ENCODE measurements at places on chromosomes 12 and 14.
A peak's percentile ranks its signal among the peaks of the same experiment; 100 is the strongest.

DNA sequence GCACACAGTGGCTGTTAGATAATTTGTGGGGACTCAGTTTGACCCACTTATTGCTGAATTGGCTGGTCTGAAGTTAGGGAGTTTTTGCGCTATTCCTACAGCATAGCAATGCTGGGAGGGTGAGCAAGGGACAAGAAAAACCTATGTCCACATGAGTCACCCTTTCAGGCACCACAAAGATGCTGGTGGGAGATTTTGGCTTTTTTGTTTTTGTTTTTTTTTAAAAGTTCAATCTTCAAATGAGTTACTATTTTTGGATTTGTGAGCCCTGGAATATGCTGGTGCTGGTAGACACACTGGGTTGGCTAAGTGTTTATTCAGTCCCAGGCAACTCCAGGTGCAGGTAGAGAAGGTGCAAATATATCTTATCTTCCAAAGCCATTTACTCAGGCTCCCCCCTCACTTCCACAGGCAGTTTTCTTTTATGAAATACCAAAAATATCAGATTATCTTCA, 143.4 kb downstream of the BTG1 start:
- no peak for DNase-seq

GRCh38 chr14:47149326-47149725, 497.7 kb upstream of the RPL10L start:
- DNase-seq, result no peak

- DNase-seq, result peak; percentile 84
Measured at GRCh38 chr12:9797722-9798619, 29.3 kb upstream of the KLRF1 start.

GRCh38 chr12:87952850-87953249, 76.4 kb downstream of the C12orf50 start:
- no peak for DNase-seq

DNA sequence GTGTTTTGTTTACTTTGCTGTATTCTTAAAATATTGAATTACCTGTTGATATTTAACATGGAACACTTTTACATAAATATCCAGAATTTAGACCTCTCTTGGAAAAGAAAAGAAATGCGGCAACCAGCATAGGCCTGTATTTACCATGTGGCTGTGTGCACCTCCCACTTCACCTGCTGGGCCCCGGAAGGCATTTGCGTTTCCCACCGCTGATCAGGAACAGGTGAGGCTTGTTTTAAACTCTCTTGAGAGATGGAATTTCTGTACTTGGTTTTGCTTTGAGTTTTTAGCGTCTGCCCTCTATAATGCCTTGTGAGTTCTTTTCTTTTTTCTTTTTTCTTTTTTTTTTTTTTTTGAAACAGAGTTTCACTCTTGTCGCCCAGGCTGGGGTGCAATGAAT, 124.2 kb downstream of the GLT1D1 start:
- no peak for DNase-seq

GRCh38 chr12:121915841-121916321, 2.5 kb upstream of the CFAP251 start:
- DNase-seq, result no peak

- DNase-seq, result no peak
Measured at GRCh38 chr12:10155966-10156365, 16.0 kb downstream of the OLR1 start.

DNA sequence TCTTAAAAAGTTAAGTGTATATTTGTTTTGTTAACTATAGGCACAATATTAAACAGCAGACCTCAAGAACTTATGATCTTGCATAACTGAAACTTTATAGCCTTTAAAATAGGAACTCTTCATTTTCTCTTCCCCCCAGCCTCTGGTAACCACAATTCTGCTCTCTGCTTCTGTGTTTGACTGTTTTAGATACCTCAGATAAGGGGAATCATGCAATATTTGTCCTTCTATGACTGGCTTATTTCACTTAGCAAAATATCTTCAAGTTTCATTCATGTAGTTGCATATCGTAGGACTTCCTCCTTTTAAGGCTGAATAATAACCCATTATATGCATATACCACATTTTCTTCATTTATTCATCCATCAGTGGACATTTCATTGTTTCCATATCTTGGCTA, 131.3 kb downstream of the PTPRO start:
- no peak for DNase-seq

DNA sequence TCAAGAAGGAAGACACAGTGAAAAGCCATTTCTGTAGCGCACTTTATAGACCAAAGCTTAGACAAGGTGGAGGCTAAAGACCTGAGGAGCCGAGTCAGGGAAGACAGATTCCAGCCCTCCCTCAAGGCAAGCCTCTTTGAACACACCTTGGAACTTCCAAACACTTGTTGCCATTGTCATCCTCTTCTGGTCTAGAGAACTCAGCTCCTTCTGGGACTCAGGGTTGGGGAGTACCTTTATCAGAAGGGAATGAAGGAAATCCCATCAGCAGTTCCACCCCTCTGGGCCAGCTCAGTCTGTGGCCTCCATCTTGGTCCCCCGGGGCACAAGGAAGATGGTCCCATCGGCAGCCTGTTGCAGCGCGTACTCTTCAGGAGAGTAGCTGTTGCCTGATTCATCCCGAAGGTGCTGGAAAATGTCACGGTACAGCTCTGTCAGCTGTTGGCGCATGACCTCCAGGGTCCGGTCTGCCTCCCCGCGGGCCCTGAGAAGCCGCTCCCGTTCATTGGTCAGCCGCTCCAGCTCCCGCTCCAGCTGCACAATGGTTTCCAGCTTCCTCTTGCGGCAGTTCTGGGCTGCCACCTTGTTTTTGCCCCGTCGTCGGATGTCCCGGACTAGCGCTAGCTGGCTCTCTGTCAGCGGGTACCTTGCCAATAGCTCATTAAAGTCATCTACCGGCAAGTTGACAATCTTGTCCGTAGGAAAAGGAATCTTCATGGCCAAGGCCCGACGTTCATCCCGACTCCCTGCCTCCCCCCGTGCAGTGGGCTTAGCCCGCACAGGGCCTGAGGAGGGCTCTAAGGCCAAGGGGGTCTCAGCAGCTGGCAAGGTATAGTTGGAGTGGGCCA, 8.5 kb downstream of the NFE2 start:
- DNase-seq, result no peak

DNA sequence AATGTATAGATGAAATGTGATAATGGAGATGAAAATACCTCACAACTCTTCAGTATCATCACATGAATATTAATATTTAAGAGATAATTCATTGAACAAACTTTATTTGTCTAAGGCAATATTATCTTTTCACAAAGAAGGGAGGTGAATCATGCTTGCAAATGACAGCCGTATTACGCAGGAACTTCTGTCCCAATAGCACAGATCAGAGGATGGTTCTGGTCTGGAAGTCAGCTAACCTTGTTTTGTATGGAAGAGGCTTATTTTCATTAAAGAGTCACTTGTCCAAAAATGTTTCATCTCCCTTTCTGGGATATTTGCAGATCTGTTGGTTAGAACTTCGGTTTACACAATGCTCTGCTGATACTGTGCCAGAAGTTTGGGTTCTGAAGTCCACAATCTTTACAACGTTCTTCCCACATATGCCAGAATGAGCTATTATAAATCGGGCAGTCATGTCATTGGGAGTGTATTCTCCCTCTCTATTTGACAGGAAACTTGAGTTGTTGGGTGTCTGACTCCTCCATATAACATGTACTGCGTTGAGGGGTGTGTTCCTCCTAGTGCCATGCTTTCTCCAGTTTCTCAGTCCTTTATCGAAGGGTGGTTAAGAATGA, 29.8 kb downstream of the YY1 start:
- no peak for DNase-seq

DNA sequence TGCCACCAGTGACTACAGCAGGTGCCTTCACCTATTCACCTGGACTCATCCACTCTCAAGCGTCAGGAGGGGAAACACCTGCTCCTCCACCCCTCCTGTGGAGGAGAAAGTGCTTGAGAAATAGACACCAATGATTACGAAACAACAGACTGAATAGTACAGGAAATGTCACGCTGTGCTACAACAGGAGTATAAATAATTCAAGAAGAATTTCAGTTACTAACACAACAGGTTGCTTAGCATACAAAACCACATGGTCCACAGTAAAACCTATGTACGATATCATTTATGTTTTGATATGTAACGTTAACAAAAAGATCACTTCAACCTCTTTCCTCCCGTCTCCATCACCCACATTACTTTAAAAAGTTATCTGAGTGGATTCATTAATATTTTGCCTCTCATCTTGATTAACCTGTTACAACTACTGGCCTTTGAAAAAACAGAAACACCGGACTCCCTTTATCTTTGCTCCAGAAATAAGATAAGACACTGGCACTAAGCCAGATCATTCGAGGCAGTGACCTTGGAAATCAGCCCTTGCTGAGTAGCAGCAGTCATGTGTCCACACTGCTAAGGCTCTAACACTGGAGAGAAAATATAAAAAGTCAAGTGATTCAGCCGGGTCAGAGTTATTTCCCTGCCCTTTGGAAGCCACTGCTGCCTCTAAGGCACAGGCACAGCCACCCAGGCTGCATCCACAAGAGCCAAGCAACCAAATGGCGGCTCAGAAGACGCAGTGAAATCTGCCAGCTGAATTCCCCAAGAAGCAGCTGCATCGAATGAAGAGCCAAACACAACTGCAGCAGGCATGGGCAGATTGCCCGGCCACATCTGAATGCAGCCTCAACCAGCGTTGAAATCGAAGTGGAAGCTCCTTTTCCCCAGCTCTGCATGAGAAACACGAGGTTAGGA, 40.9 kb downstream of the NT5DC3 start:
- no peak for DNase-seq

DNA sequence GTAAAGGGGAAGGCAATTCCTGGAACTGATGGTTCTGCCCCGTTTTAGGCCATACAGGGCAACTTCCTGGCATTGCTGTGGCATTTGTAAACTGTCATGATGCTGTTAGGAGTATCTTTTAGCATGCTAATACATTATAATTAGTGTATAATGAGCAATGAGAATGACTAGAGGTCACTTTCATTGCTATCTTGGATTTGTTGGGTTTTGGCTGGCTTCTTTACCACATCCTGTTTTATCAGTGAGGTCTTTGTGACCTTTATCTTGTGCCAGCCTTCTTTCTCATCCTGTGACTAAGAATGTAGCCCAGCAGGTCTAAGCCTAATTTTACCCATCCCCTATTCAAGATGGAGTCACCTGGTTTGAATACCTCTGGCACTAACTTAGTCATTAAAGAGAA, 51.2 kb downstream of the TESPA1 start:
- peak; percentile 48 for DNase-seq

GRCh38 chr14:74649167-74649566, 37.1 kb upstream of the LTBP2 start:
- no peak for DNase-seq

Data from activated naive CD4-positive, alpha-beta T cell treated with anti-CD3 and anti-CD28 coated beads for 36 hours (primary cell).